ENCODE measurements at places on chromosomes 12 and 14.
A peak's percentile ranks its signal among the peaks of the same experiment; 100 is the strongest.

GRCh38 chr14:61752626-61753025 is 9.6 kb upstream of the SNAPC1 start:
- no peak for DNase-seq

GRCh38 chr12:105561546-105562198 is 231.2 kb downstream of the C12orf75 start:
- DNase-seq = no peak

DNA sequence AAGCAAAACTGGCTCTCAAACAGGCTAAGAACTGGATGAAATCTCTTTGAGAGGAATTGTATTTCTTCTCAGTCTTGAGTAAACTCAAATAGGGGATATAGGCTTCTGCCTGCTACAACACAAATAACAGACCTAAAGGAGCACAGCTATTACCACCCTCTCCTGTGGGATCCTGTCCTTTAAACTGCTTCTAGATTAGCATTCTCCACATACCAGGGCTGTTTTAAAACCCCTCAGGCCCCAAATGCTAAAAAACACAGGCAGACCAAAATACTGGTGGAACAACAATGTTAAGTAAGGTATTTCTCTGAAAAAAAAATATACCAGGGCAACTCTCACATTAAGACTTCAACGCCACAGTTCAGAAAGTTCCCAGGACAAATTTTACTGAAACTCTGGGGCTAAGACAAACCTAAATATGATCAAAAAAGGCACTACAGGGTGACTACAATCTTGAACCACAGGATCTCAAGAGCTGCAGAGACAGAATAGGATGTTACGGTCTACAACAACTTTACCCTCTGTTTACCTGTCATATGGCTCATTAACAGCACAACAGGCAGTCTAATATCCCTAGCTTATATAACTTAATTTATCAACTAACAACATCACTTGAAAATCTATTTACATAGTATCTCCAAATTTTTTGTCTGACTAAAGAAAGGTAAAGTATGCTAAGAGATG is 7.2 kb downstream of the CPNE8 start:
- no peak for DNase-seq

GRCh38 chr14:102256716-102257115 is 48.2 kb downstream of the MOK start:
- DNase-seq = no peak

DNA sequence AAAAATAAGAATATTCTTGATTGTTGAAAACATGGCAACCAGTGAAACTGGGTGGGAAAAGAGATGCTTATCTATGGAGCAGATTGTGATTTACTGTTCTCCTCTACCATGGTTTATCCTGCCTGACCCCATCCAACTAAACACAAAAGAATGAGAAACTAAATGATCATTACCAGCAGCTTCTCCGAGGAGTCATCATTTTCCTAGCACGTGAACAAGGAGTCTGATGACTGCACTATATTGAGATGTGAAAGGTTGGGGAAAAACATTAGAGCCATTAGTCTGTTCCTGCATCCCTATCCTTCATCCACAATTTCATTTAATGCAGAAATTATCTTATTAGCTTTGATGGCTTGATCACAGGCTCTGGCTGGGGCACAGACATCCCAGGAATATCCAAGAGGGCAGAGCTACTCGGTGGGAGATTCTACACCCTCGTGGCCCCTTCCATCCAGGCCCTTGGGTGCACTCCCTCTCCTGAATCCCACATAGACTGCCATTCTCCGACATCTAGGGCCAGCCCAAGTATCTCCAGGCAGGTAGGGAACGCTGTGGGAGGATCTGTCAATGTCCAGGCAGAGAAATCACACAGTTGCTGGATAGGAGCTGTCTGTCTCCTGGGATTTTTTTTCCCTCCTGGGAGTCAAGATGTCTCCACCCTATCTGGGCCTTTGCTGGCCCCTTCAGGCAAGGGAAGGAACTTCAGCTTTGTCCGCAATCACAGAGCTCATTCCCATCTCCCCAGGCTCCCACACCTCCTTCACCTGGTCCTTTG is 43.3 kb upstream of the DHRS4 start:
- peak; percentile 1 for DNase-seq

GRCh38 chr12:14259481-14260010 is 105.9 kb upstream of the ATF7IP start:
- no peak for DNase-seq

DNA sequence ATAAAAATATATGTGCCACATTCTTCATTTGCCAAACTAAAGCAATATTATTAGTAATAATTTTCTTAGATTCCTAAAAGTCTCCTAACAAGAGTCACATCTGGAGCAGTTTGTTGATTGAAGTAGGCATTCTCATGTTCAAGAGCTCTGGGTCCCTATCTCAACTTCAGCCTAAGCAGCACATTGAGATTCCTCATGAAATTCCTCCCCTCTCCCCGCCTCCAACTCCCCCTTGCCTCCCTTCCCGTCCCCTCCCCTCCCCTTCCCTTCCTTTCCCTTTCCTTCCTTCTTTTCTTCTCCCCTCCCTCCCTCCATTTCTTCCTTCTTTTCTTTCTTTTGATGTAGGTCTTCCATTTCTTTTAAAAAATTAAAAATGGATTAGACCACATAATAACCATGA is 48.7 kb upstream of the NAV3 start:
- DNase-seq = no peak

DNA sequence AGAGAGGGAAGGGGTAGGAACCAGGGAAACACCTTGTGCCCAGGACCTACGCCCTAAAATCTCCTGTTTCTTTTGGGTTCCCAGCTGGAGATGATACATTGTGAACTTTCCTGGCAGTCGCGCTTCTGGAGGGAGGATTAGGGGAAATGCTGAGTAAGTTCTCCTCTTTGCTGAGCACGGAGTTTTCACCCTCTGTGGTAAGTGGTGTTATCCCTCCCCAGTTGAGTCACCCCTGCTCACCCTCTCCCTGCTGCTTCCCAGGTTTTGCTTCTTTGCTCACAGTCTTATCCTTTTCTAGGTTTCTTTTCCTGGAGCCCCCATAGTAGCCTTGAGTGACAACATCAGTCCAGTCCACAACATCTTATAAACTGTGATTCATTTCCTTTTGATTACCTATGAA is 789.1 kb downstream of the TMEM121 start:
- no peak for DNase-seq

DNA sequence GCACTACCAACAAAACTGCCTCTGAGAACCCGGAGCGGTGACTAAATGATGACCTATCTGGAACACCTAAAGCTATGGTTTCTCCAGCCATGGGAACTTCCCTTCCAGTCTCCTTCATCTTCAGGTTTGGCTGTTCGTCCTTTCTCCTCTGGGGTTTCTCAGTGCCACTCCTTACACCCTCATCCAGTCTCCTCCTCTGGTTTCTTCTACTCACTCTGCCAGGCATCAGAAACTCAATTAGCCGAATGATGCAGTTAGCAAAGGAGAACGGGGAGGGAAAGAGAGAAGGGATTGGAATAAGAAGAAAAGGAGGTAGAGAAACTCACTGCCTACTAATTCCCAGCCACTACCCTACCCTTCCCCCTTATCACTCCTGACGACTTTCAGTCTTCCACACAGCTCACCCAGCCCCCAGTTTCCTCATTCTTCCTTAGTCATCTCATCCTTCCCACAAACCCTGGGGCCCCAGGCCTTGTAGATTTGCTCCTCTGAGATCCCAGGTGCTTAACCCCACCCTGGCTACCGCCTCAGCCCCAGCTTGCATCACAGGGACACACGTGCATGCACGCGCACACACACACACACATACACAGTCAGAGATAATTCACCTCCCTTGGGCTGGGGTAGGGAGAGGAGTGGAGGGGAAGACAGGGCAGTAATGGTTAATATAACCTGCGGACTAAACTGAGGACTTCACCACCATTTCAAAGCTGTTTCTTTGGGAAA is 13.0 kb downstream of the FGD6 start:
- no peak for DNase-seq

DNA sequence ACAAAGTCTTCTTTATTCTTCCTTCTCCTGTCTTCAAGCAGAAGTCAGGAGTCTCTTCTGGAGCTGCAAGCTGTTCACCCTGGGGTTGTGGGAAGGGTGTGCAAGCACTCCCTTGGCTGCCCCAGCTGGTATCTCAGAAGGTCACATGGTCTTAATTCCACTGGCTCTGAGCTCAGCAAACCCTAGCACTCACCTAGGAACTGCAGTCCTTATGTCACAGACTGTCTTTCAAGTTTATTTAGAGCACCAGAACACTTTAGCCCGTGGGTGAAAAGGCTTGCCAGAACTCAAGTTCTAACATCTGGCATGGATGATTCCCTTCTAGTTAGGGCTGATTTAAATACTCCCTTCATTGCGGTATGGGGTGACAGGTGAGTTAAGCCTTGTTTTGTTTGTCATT is 379.0 kb downstream of the CCER1 start:
- no peak for DNase-seq

DNA sequence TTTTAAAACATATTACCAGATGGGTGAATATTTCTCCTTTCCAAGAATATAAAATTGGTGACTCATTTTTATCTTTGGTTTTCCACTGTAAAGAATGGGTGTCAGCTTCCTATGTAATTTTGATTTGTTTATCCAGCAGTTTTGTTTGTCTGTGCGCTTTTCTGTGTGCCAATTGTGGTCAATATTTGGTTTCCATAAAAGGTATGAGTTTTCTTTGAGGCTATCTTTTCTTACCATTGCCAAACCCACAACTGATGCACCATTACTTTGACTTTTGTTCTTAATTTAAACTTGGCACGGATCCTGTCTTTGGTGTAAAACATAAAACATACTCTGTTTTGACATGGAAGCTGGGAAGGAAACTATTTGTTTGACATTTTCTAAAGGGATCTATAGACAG is 78.8 kb upstream of the NAV3 start:
- DNase-seq = no peak

GRCh38 chr12:120855823-120856588 is 48.2 kb downstream of the SPPL3 start:
- DNase-seq = peak; percentile 22

DNA sequence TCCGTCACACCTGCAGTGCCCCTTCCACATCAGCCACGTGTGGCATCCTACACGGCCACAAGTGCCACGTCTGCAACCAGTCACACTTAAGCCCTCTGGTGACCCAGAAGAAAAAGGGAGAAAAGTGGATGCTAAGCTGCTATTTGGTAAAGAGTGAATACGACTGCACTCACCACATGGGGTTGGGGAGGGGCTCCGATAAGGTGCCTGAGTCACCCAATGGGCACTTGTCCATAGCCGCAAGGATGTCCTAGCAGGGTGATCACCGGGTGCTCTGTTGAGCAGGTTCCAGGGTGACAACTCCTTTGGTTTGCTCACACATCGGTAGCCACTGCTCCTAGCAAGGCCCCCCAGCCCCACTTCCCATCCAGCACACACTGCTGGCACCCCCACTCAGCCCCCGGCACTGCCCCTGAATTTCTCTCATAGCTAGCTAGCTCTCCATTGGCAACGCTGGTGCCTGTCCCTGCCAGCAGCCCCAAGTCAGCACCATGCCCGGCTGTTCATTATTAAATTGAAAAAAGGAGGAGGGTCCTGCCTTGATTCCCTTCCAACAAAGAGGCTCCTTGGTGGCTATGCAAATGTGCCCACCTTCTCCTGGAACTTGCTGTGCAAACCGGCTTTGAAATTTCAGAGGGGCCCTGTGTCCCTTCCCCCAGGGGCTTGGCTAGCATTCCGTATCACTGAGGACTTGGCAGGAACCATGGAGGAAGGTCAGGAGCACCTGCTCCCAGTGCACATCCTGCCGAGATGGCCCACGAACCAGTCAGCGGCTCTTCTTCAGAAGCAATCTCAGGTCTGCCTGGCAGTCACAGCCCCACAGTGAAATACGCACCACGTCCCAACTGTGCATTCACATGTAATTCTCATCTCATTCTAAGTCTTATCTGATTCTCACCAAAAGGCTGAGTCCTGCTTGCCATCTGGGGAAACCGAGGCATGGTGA is 227.7 kb upstream of the DIO3 start:
- no peak for DNase-seq

- DNase-seq = no peak
Measured at GRCh38 chr12:99151744-99152143, 495.8 kb upstream of the GARIN6 start.

DNA sequence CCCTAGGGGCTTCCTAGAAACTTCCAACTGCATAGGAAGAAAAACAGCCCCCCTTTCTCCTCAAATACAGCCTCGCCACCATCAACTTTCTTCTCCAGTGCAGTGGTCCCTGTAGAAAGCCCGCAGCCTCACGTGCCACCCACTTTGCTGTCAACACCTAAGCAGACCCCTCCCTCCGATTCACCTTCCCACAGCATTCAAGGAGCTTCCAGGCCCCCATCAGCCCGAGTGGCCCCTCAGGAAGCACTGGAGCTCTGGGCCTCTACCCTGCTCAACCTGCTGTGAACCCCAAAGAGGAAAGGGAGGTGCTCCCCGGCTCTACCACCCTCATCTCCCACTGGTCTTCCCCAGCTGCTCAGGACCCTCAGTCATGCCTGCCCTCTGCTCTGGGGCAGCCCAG is 55.0 kb downstream of the RNF34 start:
- no peak for DNase-seq

DNA sequence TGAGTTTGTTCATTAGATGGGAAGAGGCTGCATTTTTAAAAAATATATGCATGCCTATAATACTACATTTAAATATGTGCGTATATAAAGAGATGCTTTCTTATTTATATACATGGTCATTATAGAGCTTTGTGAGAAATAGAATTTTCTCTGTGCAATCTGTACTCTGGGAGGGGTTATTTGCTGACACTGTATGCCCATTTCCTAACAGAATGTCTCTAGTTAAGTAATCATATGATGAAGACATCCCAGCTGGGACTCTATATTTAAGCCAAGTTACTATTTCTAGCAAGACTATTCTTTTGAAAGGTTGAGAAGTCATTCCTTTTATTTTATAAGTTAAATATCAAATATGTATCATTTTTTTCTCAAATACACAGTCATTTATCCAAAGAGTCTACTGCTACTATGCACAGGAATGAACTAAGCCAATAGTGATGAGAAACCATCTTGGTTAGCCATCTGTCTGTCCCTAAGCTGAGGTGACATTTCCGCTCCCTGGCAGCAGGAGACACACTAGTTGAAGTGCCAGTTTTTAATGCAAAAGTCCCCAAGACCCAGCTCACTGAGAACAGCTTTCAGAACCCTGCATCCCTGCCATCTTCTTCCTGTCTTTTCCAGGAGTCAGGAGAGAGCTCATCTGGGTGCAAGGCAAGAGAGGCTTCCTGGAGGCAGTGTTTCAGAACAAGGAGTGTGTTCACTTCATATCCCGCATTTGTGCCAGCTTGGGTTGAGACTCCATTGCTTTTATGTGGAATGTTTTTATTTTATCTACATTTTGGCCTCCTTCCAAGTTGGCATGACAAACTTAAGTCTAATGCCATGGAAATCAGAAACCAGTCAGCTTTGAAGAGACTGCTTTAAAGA is 69.5 kb downstream of the TMEM132C start:
- no peak for DNase-seq

DNA sequence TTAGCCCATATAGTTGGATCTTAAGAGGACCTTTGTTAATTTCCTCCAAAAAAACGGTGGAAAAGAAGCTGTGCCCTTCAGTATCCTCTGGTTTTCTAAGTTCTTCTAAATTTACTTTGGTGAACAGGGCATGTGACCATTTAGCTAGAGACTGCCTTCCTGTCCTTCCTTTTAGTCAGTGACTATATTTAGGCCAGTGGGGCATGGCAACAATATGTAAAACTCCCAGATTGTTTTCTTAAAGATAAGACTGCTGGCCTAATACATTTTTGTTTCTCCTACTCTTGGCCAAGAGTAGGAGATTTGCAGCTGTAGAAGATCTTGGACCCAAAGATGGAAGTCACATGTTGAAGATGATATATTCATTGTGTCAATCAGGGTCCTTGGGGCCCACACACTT is 325.1 kb upstream of the DCN start:
- no peak for DNase-seq

Data from AML-193 (cell line).